Bronchial epithelial cell (primary cell): ENCODE measurements at places on chromosomes 2 and 18.

DNA sequence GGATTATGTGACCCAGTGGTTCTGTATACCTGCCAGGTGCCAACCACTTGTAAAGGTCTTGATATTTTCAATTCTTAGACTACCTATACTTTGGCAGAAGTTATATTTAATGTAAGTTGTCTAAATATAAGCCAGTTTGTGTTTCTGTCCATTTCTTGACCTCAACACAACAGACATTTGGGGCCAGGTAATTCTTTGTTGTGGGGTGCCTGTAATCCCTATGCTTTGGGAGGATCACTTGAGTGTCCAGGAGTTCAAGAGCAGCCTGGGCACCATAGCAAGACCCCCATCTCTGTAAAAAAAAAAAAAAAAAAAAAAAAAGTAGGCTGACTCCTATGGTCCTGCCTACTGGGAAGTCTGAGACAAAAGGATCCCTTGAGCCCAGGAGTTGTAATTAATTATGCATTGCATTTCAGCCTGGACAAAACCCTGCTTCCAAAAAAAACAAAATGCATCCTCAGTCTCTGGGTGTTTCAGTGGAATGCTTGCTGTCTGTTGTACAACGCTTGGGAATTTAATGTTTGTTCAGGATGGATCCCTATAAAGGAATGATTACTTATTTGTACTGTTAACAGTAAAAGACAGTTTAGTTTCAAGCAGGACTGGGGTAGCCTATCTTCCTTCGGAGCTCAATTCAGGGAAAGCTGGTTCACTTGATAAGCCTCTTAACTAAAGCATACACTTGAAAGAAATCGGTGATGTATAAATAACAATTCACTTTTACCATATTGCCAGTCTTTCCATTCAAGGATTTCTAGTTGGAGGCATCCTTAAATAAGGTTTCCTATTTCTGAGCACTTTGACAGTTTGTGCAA, 3.4 kb downstream of the RPS27A start:
- no peak for DNase-seq

GRCh38 chr18:48659188-48660009, 120.6 kb downstream of the CTIF start:
- DNase-seq: no peak

DNA sequence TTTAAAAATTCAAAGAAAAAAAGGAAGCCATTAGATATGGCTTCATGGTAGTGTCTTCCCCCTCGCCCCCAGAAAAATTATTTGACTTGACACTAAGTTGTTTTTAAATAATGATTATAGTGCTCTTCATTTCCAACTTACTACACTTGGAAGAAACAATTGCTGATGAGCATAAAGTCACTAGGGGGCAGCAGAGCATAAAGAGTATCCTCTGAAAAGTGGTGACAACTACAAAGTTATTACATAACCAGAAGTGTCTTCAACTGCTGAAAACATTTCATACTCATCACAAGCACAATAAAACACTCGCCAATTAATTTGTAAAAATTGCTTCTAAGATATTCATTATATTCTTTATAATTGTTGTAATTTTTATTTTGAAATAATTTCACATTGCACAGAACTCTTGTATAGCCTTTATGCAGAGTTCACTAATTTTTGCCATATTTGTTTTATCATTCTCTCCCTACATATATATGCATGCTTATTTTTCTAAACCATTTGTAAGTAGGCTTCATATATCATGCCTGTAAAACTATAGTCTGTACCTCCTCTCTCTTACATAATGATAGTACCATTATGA, 54.9 kb downstream of the EXOC6B start:
- peak; percentile 74 for DNase-seq

DNA sequence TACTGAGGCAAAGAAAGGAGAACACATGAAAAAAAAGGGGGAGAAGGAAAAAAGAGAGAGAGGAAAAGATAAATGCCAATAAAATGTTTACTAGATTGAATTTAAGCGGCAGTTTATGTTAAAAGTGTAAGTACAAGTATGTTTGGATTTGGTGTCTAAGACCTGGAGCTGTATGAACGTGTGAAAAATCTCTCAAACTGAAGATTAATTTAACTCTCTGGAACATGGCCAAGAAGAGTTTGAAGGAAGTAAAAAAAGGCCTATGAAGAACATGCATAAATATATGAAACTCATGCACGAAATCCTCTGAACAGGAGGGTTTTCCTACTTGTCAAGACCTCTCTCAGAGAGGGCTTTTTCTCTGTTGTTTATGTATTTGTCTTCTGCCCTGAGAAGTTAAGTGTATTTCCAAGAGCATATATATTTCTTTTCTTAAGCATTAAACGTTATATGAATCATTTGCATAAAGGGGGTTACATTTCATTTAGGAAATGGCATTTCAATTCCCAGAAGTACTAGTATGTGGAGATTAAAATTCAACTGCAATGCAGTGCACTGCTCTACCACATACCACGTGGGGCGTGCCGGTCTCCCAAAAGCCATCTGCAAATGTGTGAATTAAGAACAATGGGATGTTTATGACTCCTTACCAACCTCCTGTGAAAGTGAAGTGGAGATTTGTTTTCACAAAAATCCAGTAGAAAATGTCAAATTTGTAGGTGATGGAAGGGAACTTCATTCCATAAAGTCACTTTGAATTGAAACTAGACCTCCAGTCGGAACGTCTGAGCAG, 281.1 kb upstream of the TRIB2 start:
- DNase-seq: no peak

DNA sequence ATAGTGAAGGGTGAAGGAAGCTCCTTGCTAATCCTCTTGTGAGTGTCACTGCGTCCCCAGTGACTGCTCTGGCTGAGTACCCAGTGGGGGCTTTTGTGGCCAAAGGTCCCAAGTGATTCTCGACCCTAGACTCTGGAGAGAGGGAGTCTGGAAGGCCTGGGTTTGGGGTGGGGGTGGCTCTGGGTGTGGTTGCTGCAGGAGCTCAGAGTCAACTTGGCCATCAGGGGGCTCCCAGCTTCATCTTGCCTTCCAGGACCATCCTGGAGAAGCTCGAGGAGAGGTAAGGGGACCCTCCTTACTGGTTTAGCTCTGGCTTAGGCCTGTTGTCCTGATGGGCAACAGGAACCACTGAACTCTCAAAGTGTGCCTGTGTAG, 592 bp downstream of the PSD4 start:
- no peak for DNase-seq

- no peak for DNase-seq
Observed at GRCh38 chr2:182717416-182717815, 1.4 kb downstream of the DNAJC10 start.

DNA sequence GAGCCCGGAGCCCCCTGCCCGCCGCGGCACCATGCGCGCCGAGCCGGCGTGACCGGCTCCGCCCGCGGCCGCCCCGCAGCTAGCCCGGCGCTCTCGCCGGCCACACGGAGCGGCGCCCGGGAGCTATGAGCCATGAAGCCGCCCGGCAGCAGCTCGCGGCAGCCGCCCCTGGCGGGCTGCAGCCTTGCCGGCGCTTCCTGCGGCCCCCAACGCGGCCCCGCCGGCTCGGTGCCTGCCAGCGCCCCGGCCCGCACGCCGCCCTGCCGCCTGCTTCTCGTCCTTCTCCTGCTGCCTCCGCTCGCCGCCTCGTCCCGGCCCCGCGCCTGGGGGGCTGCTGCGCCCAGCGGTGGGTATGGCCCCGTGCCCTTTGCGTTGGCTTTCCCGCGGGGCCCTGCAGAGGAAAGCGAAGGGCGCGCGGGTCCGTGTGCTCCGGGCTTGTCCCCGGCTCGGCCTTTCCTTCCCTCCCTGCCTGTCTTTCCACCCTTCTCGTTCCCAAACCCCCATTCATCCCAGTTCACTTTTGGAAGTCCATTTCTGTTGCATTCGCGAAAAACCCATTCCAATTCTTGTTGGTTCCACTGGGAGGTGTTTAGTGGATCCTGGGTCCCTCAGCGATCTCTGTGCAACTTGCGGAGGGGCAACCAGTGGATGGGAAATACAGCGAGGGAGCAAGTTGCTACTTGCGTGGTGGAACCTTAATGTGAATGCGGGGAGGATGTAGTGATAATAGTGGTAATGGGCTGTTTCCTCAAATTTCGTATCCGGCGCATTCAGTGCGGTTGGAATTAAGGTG, 599 bp downstream of the ADAM23 start:
- DNase-seq: no peak

DNA sequence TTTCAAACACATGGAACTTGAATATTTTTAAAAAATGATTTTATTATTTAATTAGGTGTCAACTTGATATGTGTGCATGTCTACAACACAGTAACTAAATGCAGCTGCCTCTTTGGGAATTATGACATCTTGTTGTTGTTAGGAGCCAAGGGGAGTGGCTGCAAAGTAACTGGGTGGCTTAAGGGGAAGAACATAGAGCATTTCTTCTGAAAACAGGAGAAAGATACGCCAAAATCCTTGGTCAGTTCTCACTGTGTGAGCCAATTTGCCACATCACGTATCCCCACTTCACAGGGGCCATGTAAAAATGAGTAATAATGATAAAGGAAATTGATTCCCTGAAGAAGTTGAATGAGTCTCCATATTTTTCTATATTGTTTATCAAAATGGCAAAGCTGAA, 309.8 kb upstream of the COL3A1 start:
- DNase-seq: no peak

DNA sequence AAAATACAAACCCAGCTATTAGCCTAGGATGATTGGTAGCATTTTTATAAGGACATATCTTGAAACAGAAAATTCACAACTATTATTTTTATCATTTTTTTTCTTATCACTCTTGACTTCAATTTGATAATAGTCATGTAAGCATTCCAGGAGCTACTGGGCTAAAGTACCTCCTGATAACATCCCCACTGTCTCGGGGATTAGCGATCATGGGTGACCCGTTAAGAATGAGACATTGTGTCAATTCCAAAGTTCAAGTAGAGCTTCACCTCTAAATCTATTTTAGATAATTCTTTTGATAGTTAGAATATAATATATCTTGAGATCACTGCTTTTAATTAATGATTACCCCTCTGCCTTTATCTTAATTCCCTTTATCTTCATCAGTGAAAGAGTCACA, 1204.5 kb upstream of the CHAC2 start:
- DNase-seq: no peak

DNA sequence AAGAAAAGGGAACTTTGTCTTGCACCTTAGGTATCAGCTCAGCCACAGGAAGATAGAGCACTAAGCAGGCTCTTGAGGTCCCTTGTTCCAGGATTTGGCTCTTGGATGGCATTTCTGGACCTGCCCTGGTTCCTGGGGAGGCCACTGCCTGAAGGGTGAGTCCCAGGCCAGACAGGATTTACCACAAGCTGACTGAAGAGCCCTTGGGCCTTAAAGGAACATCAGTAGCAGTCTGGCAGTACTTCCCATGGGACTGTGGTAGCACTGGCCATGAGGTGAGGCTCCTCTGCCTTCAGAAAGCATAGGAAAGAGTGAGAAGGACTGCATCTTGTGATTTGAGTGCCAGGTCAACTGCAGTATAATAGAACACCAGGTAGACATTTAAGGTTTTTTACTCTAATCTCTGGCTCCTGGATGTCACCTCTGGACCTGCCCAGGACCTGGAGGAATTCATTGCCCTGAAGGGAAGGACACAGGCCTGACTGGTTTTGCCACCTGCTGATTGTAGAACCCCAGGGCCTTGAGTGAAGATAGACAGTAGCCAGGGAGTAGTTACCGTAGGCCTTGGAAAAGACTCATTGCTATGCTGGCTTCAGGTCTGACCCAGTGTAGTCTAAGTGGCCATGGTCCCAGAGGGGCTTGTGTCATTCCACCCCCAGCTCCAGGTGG, 154.4 kb upstream of the CREB1 start:
- DNase-seq: peak; percentile 26

- no peak for DNase-seq
Observed at GRCh38 chr2:108927405-108927804, 61.6 kb downstream of the EDAR start.

DNA sequence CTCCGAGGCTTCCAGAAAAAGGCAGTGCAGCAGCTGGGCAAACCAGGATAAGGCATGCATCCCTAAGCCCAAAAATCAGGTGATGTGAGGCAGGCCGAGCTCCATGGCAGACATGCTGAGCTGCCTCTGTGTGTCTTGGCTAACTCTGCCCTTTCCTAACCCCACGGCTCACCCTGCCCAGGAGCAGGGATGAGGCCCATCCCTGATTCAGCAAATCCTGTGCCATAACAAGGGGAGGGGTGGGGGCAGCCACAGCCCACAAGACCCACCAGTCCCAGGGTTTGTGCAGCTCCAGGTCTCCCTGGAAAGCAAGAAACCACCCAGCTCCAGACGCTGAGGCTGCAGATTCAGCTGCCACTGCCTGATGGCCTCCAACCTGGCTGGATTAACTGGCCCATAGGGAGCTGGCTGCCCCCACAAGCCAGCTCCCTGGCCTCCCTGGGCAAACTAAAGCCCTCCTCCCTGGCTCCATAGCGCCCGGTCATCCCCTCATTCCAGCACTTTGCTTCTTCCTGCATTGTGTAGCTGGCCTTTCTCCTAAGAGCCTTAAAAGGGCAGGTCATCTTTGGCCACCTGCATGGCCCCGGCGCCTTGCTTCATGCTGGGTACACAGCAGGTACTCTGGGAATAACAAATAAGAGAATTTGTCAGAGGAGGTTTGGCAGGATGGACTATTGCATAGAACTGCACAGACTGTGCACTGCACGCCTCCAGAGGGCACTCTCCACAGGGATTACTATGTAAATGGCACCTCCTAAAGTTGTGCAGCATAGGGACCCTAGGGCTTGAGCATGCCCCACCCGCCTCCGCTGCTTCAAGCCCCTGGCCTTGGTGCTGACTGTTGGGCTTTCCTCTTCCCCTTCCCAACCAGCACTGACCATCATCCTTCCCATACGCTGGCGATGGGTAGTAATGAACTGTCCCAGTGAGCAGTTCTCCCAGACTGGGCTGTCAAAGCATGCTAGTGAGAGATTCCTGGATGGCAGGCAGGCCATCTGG, 10.7 kb downstream of the STEAP3 start:
- no peak for DNase-seq

DNA sequence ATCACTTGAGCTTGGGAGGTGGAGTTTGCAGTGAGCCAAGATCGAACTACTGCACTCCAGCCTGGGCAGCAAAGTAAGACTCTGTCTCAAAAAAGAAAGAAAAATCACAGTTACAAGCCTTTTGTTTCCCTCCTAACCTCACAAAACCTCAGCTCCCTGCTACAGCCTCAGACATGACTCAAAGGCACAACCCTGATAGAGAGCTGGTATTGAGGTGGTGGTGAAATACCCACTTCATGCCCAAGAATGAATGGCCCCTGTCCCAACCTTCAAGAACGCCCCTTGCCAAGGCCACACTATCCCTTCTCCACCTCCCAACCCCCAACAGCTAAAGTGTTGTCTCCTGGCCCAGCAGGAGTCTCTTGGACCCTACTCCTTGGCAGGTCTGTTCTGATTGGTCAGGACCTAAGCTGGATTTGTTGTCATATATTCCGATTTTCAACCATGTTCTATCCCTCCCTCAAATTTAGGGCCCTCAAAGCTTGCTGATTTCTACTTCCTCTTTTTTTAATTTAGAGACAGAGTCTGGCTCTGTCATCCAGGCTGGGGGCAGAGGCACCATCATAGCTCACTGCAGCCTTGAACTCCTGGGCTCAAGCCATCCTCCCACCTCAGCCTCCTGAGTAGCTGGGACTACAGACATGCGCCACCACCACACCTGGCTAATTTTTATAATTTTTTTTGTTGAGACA, 61.9 kb upstream of the BZW1 start:
- no peak for DNase-seq

DNA sequence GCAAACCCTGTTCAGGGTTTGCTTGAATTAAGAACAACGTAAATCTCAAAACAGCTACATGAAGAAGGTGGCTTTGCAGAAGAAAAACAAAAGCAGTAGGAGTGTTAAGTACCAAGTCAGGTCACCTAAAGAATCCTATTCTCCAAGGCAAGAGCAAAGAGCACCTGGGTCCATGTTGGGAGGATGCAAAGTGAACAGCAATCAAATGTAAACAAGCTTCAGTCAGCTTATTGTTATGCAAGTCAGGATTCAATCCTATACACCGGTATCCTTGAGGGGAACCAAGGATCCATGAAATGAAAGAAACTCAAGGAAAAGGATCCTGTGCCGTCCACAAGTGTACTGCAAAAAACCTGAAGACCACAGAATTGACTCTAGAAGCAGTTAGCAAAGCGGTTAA, 261.0 kb upstream of the DDX18 start:
- DNase-seq: no peak
